ENCODE measurements at places on chromosomes 6 and 20.

- DNase-seq, result no peak
Measured at GRCh38 chr6:167412506-167412905, 87.6 kb downstream of the TTLL2 start.

- DNase-seq, result no peak
Measured at GRCh38 chr20:44629542-44629941, 22.0 kb downstream of the ADA start.

GRCh38 chr6:31717499-31718222 is 2.5 kb downstream of the LY6G6D start:
- no peak for DNase-seq

GRCh38 chr6:12022953-12023388 is 10.9 kb downstream of the HIVEP1 start:
- no peak for DNase-seq

- DNase-seq, result no peak
Measured at GRCh38 chr6:36336779-36337241, at the start of gene BNIP5. Gene BNIP5 (minus strand): TSS chr6:36336888. CDS start chr6:36330690, 6,198 bp downstream.

DNA sequence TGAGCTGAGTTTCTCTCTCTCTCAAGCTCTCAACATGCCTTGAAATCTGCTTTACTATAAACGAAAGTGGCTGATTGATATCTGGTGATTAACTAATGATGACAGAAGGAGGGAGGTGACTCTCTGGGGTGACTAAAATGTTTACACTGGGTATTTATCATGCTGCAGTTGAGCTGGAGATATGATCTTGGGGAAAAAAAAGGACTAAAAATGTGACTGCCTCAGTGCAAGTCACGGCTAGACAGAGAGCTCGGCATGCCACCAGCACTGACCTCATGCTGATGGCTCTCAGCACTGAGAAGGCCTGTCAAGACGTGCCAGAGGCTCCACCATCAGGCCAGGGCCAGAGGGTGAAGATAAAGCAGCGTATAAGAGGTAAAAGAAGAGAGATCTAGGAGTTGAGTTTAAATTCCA is 103.1 kb upstream of the SPACA1 start:
- DNase-seq, result no peak

- DNase-seq, result no peak
Measured at GRCh38 chr6:118494091-118494490, 54.0 kb upstream of the PLN start.

DNA sequence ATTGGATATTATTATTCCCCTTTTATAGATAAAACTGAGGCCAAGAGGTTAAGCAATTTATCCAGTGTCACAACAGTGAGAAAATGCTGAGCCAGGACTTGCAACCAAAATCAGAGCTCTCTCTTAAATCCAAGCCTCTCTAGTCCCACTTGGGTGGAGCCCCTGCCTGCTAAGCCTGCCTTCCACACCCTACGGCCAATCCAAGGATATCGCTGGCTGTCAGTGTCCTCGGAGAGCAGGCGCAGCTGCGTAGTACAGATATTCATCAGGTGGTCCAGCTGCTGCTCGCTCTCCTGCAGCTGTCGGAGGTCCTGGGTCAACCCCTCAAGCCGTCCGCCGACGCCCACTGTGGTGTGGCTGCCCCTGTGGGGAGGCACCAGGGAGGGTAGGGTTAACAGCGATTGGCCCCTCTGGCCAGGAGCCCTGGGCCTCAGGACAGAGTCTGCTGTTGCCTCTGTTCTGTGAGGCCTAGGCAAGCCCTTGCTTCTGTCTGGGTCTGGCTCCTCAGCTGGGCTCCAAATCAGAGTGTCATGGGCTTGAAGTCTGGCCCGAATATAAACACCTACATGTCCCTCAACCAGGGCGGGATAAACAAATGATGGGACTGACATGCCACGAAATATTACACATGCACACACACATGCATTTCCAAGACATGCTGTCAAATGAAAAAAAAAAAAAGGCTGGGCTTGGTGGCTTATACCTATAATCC is 3.9 kb upstream of the NECAB3 start:
- DNase-seq, result no peak

DNA sequence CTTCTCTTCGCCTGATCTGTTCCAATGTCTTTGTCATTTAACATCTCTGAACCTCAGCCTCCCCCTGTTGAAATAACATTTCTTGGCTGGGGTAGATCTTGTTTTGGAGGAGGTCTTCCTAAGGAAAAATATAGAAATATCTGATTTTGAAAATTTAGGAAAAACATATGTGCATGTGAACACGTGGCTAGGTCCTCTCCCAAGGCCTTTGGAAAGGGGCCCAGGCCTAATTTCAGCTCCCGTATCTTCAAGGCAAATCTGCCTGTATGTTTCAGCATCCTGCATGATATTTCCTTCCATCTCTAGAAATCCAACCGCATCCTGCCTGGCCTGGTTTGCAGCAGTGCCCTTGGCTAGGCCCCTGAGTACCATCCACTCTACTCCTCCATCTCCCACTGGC is 261.2 kb downstream of the PHACTR1 start:
- DNase-seq, result no peak
